ENCODE measurements at places on chromosomes 7 and 10.
A peak's percentile ranks its signal among the peaks of the same experiment; 100 is the strongest.

- H3K36me3 ChIP-seq: peaks cover 35% of the 10 kb centered on the region
- peak; percentile 55 for DNase-seq
- no peaks in the 10 kb centered on the region for H3K4me1 ChIP-seq
- no peaks in the 10 kb centered on the region for H3K27me3 ChIP-seq
Observed at GRCh38 chr10:129756912-129757901, 206.9 kb downstream of the EBF3 start.

- no peaks in the 10 kb centered on the region for H3K36me3 ChIP-seq
- H3K27ac ChIP-seq: peak overlapping the region; percentile 100
- H3K4me3 ChIP-seq: peak overlapping the region; percentile 74
- no peak for DNase-seq
- H3K27me3 ChIP-seq: no peaks in the 10 kb centered on the region
- peaks cover 23% of the 10 kb centered on the region for H3K4me1 ChIP-seq
Observed at GRCh38 chr10:104120512-104120902, 1.5 kb upstream of the SFR1 start.

- no peak overlapping the region for H3K4me3 ChIP-seq
- H3K36me3 ChIP-seq: peaks cover 9% of the 10 kb centered on the region
- no peak overlapping the region for H3K27ac ChIP-seq
- no peaks in the 10 kb centered on the region for H3K27me3 ChIP-seq
Observed at GRCh38 chr10:130065251-130065650, 45.4 kb downstream of the C10orf143 start.

- H3K4me1 ChIP-seq: no peaks in the 10 kb centered on the region
- DNase-seq: no peak
- no peak overlapping the region for H3K4me3 ChIP-seq
- H3K36me3 ChIP-seq: no peaks in the 10 kb centered on the region
- no peak overlapping the region for H3K27ac ChIP-seq
Observed at GRCh38 chr10:8229153-8229552, 174.7 kb downstream of the GATA3 start.

- DNase-seq: no peak
- H3K4me3 ChIP-seq: no peak overlapping the region
- no peaks in the 10 kb centered on the region for H3K27me3 ChIP-seq
Observed at GRCh38 chr7:155963771-155964195, 151.5 kb upstream of the SHH start.

DNA sequence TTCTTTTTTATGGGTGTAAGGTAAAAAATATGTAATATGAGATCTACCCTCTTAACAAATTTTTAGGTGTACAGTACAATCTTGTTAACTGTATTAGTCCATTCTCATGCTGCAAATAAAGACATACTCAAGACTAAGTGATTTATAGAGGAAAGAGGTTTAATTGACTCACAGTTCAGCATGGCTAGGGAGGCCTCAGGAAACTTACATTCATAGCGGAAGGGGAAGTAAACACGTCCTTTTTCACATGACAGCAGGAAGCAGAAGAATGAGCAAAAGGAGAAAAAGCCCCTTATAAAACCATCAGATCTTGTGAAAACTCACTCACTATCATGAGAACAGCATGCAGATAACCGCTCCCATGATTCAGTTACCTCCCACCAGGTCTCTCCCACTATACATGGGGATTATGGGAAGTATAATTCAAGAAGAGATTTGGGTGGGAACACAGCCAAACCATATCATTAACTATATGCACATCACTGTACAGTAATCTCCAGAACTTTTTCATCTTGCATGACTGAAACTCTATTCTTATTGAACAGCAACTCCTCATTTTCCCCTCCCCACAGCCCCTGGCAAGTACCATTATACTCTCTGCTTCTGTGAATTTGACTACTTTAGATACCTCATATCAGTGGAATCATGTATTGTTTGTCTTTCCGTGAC, 127.4 kb downstream of the WNT2 start:
- no peak overlapping the region for H3K27ac ChIP-seq
- H3K36me3 ChIP-seq: peaks cover 51% of the 10 kb centered on the region
- H3K4me1 ChIP-seq: no peaks in the 10 kb centered on the region

DNA sequence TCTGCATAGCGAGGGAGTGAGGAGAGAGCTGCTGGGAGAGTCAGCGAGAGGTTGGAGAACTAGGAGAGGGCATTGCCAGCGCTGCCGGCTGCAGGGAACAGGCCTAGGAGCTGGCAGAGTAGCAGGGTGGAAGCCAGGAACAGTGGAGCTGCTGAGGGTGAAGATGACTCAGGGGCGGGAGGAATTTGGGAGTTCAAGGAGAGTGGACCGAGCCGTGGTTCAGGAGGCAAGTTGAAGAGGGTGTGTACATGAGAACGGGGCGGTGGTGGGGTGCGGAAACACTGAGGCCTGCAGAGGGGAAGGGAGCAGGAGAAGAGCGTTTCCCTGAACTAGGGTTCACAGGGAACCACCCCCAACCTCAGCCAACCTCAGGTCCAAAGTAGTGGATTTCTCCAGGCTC, 31.5 kb downstream of the HIF1AN start:
- no peak overlapping the region for H3K27ac ChIP-seq
- peaks cover 100% of the 10 kb centered on the region for H3K27me3 ChIP-seq
- no peak for DNase-seq
- H3K36me3 ChIP-seq: no peaks in the 10 kb centered on the region
- no peak overlapping the region for H3K4me3 ChIP-seq

GRCh38 chr7:137946011-137946410, 55.9 kb downstream of the CREB3L2 start:
- H3K27me3 ChIP-seq: no peaks in the 10 kb centered on the region
- no peak overlapping the region for H3K4me3 ChIP-seq
- DNase-seq: no peak
- peaks cover 81% of the 10 kb centered on the region for H3K4me1 ChIP-seq

DNA sequence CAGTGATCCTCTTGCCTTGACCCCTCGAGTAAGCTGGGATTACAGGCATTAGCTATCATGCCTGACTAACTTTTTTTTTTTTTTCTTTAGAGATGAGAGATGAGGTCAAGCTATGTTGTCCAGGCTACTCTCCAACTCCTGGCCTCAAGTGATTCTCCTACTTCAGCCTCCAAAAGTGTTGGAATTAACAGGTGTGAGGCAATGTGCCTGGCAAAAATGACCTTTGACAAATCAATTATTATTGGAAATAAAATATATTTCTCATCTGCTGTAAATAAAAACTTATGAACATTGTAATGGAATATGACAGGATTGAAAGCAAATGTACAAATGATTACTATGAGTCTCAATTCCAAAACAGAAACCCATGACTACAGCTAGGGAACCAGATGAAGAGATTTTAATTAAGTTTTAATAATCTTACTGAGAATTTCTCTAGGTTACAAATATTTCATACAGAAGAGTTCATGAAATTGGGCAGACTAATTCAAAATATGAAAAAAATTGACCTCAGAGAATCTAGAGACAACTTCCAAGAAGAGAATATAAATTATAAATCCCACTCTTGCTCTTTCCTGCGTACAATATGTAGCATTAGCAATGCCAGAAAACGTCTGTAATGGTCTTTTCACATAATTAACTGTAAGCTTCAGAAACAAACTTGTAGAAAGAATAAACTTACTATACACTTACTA, 414.7 kb downstream of the DGKB start:
- no peak overlapping the region for H3K4me3 ChIP-seq
- no peaks in the 10 kb centered on the region for H3K36me3 ChIP-seq
- DNase-seq: no peak
- no peaks in the 10 kb centered on the region for H3K27me3 ChIP-seq
- H3K4me1 ChIP-seq: no peaks in the 10 kb centered on the region

- no peaks in the 10 kb centered on the region for H3K4me1 ChIP-seq
- H3K27ac ChIP-seq: no peak overlapping the region
- H3K4me3 ChIP-seq: no peak overlapping the region
- peaks cover 94% of the 10 kb centered on the region for H3K36me3 ChIP-seq
- no peaks in the 10 kb centered on the region for H3K27me3 ChIP-seq
Observed at GRCh38 chr10:112421731-112422130, 25.0 kb downstream of the ZDHHC6 start.

DNA sequence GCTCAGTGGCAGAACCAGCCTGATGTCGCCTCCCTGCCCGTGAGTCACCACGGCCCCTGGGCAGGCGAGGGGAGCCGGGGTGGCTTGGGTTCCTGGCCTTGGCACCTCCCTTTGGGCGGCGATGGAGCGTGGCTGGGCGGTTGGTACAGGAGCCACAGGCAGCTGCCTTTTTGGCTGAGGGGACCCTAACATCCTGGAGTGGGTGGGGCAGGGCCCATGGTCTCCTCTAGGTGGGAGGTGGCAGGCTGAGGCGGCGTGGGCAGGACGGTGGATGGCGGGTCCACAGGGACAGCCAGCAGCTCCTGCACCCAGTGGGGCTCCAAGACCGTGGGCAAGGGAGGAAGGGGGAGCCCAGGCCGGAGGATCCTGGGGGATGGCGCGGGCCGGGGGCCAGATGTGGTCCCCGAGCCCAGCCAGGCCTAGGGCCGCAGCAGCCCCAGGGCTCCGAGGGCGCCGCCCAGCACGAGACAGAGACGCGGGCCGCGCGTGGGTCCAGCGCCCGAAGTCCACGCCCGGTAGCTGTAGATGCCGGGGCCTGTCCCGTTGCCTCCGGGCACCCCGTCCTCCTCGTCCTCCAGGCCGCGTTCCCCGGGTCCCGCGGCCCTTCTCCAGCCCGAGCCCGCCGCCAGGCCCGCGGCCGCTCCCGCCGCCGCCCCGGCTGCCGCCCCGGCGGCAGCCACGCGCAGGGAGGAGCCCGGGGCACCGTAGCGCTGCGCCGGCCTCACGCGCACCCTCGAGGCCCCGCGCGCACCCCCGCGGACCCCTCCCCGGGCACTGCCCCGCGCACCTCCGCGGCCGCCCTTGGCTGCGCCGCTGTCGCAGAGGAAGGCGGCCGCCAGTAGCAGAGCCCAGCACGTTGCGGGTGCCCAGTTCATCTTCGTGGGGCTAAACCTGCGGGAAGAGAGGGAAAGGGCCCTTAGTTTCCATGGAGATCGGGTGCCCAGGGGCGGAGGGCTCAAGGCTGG, 1.3 kb downstream of the SPRN start:
- H3K4me1 ChIP-seq: peaks cover 10% of the 10 kb centered on the region
- H3K27ac ChIP-seq: no peak overlapping the region
- H3K27me3 ChIP-seq: peaks cover 43% of the 10 kb centered on the region
- H3K4me3 ChIP-seq: no peak overlapping the region
- peak; percentile 49 for DNase-seq

DNA sequence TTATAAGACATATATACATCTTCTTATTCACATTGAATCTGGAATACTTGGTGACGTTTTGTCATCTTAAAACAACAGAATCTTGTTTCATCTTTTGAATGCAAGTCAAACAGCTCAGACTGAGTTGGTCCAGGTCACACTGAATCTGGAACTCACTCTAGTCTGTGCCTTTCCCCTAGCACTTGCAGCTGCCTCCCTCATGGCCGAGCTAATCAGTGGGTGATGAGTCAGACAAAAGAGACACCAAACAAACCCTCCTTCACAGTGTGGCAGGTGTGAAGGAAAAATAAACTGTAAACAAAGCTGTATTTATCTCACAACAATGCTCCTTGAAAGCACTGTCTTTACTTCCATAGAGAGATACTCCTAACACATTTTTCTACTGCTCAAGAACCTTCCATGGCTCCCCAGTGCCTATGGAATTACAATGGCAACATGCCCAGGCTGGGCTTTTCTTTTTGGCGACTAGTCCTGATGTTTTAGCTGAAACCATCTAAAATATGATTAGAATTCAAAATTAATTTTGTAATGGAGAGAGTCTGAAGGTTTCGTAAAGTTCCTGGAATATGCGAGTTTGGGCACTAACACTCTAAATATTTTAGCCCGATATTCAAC, 140.0 kb downstream of the ZNF365 start:
- H3K36me3 ChIP-seq: no peaks in the 10 kb centered on the region
- no peak overlapping the region for H3K27ac ChIP-seq
- H3K4me1 ChIP-seq: no peaks in the 10 kb centered on the region
- H3K4me3 ChIP-seq: no peak overlapping the region
- no peak for DNase-seq
- no peaks in the 10 kb centered on the region for H3K27me3 ChIP-seq

- no peak for DNase-seq
- no peak overlapping the region for H3K4me3 ChIP-seq
- H3K27me3 ChIP-seq: peaks cover 3% of the 10 kb centered on the region
- no peak overlapping the region for H3K27ac ChIP-seq
- H3K4me1 ChIP-seq: peaks cover 14% of the 10 kb centered on the region
Observed at GRCh38 chr7:24279512-24279911, 4.5 kb upstream of the NPY start.

GRCh38 chr7:32335107-32335506, 155.1 kb downstream of the LSM5 start:
- no peak overlapping the region for H3K27ac ChIP-seq
- no peak for DNase-seq
- no peak overlapping the region for H3K4me3 ChIP-seq
- no peaks in the 10 kb centered on the region for H3K36me3 ChIP-seq

DNA sequence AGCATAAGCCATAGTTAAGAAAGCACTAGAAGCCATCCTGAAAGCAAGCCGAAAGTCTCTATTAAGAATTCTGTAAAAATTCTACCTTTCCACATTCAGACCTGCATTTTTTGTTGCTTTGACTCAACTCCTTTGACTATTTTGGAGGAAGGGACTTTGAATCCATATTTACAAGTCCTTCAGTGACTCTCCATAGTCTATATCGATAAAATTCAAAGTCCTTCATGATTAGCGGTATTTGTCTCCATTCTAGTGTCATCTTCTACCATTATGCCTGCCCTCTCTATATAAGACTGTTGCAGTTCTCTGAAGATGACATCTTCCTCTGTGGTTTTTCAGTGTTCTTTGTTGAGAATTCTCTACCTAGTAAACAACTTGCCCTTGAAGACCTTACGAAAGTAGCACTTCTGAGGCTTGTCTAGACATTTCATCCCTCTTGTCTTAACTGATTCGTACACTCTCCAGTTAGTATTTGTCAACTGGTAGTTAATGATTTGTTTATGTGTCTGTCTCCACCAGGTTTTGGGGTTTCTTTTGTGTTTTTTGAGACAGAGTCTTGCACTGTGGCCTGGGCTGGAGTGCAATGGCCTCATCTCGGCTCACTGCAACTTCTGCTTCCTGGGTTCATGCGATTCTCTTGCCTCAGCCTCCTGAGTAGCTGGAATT, 1.7 kb downstream of the CCSER2 start:
- DNase-seq: no peak
- H3K4me3 ChIP-seq: peak overlapping the region; percentile 84
- H3K4me1 ChIP-seq: peaks cover 17% of the 10 kb centered on the region
- H3K27ac ChIP-seq: peak overlapping the region; percentile 35
- no peaks in the 10 kb centered on the region for H3K27me3 ChIP-seq

DNA sequence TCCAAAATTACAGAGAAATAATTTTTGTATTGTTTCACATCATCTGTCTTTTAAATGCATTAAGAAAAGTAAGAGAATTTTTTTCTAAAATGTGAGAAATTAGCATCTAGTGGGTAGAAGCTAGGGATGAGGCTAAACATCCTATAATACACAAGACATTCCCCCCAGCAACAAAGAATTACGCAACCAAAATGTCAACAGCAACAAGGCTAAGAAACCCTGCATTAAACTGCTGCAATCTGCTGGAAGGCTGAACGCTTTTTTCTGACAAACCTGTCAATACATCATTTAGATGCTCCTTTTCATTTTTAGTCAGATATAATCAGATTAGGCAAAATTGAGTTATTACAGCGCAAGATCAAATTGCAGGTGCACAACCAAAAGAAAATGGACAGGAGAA, 162.2 kb downstream of the C1GALT1 start:
- no peak overlapping the region for H3K27ac ChIP-seq
- no peaks in the 10 kb centered on the region for H3K4me1 ChIP-seq
- H3K4me3 ChIP-seq: no peak overlapping the region
- H3K36me3 ChIP-seq: no peaks in the 10 kb centered on the region
- H3K27me3 ChIP-seq: no peaks in the 10 kb centered on the region

- peaks cover 6% of the 10 kb centered on the region for H3K27me3 ChIP-seq
- peak; percentile 69 for DNase-seq
- H3K4me3 ChIP-seq: peak overlapping the region; percentile 42
- no peaks in the 10 kb centered on the region for H3K36me3 ChIP-seq
- H3K27ac ChIP-seq: peak overlapping the region; percentile 99
- peaks cover 37% of the 10 kb centered on the region for H3K4me1 ChIP-seq
Observed at GRCh38 chr7:27106181-27106900, 3.9 kb upstream of the HOXA2 start.
